Cerebellum (tissue), 4 donors: ENCODE measurements at places on chromosomes 16 and 17.

DNA sequence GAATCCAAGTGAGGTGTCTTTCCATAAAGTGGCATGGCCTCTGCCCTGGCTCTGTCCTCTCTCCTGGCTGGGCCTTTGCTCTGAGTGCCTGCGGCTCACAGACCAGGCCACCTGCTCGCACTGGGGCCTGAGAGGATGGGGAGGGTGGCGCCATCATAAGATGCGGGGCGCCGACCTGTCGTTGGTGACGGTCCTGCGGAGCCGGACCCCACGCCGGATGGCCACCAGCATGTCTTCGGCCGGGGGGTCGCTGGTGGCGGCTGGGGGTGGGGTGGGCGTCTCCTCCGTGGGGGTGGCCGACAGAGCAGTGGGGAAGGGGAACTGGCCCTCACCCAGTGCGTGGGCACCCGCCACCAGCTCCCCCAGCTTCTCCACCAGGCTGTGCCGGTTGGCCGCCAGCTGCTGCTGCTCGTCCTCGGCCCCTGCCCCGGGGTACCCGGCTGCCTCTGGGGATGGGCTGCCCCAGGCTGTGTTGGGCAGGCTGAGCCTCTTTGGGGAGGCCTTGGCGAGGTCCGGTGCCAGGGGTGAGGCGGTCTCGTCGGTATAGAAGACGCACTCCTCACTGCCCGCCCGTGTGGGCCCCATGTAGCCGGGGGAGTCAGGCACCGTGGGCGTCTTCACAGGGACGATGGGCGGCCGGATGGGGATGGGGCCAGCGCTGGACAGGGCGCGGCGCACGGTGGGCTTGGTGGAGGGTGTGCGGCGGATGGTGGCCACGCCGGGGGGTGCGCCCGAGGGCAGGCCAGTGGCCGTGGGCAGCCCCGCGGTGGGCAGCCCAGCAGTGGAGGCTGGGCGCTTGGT, 17.4 kb downstream of the IL34 start:
- DNase-seq, result no peak

- DNase-seq, result no peak
These were observed 14.6 kb upstream of the CSNK1D start for GRCh38 chr17:82287868-82288801.

DNA sequence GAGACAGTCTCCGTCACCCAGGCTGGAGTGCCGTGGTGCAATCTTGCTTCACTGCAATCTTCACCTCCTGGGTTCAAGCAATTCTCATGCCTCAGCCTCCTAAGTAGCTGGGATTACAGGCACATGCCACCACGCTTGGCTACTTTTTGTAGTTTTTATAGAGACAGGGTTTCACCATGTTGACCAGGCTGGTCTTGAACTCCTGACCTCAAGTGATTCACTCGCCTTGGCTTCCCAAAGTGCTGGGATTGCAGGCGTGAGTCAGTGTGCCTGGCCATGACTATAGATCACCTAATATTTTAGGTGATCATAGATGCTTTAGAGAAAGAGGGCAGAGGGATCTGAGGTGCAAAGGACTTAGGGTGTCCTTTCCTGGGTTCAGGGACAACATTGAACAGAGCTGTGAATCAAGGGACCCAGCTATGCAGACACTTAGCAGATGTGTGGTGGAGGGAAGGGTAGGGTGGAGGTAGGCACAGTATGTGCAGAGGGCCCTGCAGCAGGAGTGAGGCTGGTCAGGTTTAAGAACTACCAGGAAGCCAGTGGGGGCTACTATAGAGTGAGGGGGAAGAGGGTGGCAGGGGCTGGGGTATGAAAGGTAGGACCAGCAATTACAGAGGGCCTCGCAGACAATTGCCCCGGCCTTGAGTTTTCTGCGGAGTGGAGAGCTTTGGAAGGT, 116.5 kb downstream of the CMIP start:
- no peak for DNase-seq

GRCh38 chr16:85422632-85423550, 190.2 kb upstream of the GSE1 start:
- no peak for DNase-seq

GRCh38 chr16:4295581-4295980, 20.3 kb upstream of the GLIS2 start:
- DNase-seq, result no peak

GRCh38 chr17:76008208-76008607, 7.6 kb downstream of the CDK3 start:
- no peak for DNase-seq

DNA sequence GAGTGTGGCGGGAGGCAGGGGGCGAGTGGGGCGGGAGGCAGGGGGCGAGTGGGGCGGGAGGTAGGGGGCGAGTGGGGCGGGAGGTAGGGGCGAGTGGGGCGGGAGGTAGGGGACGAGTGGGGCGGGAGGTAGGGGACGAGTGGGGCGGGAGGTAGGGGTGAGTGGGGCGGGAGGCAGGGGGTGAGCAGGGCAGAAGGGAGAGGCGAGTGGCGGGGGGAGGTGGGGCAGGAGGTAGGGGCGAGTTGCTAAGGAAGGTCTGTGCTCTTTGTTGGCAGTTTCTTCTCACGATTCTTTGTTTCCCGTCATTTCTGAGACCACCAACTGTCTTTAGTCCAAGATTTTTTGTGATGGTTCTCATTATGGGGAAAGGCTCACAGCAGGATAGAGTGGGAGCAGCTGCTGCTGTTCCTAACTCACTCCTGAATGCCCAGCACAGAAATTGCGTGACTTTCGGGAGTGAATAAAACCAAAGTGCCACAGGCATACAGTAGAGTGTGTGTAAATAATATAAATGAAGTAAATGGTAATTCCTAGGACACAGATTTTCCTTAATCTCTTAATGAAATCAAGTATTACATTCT, 44.7 kb downstream of the COG7 start:
- peak; percentile 58 for DNase-seq

GRCh38 chr16:3716831-3717234, 491 bp downstream of the TRAP1 start:
- DNase-seq, result peak; percentile 30

DNA sequence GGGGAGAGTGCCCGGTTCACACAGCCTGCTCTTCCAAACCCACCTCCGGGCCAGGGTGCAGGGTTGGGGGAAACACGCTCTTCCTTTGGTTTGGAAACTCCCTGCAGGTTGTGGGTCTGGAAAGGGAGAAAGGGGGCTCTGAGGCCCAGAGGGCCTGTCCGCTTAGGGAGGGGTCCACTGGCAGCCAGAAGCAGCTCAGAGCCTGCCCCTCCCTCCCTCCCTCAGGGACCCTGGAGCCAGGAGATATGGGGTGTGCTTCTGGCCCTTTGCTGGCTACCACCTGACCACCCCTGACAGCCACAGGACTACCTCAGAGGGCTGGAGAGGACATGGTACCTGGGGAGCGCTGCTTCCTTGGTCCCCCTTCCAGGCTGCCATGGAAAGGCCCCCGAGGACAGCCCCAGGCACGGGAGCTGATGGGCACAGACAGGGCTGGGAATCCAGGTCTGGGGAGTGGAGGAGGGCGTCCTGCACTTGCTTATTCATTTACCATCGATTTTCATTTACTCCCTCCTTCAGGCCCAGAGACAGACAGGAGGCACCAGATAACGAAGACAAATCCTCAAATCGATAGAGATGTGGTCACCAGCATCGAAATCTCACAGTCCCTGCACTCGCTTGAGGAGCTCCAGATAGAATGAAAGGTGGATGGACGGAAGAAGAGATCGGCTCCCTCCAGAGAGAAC, 48.4 kb upstream of the DOC2B start:
- DNase-seq, result no peak

- DNase-seq, result peak; percentile 28
These were observed 9.5 kb downstream of the FOXF1 start for GRCh38 chr16:86519649-86520316.

DNA sequence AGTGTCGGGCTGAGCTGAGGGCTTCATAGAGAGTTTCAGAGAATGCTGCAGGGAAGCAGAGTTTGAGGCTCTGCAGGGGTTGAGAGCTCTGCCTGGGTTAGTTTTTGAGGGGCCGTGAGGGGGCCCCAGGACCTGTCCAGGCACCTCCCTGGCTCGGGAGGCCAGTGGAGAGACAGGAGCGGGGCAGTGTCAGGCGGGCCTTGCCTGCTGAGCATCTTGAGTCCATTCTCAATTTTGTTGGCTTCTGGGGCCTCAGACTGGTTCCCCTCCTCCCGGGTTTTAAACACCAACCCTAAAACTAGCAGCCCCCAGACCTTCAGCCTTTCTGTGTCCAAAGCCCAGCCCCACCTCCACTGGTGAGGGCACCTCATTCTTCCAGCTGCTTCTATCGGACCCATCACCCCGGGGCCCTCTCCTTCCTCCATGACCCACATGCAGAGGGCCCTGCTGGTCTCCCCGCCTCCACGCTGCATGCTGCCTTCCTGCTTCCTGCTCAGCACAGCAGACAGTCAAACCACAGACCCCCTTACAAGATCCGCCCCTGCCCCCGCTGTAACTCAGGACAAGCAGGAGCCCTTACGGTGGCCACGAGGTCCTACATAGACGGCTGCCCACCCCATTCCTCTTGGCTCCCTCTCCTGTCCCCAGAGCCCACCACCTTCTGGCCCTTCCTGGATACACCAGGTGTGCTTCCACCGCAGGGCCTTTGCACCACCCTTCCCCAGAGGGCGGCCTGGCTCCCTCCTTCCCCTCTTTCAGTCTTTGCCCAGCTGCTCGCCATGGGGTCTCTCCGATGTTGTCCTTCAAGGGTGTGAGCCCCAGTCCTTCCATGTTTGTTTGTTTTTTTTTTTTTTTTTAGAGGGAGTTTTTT, 3.8 kb downstream of the RNF213 start:
- DNase-seq, result no peak

DNA sequence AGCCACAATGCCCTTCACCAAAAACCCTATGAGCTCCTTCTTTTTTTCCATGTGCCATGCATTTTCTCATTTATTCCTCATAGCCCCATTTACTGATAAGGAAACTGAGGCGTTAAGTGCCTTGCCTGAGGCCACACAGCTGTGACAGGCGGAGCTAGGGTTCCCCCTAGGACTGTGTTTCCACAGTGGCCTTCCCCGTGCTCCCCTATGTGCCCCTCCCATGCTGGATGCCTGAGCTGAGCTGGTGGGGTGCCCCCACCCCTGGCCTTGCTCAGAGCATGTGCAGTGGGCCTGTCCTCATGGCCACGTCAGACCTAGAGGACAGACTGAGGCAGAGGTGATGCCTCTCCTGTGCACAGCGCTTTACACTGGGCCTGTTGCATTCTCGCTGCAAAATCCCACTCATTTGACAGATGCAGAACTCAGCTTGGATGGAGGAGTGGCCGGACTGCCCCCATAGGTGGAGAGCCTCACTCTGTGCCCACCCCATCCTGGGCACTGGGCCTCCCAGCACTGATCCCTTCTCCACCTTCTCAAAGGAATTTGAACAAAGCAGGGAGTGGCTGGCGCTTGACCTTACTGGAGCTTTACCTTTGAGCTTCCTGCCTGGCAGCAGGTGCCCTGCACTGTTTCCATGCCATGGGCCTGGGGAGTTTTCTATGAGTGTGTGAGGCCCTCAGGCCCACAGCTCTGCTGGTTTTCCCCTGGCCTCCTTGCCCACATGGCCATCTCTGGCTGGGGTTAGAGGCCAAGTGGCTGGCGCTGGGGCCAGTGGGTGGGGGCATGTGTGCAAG, 2.6 kb downstream of the MAP2K3 start:
- no peak for DNase-seq

DNA sequence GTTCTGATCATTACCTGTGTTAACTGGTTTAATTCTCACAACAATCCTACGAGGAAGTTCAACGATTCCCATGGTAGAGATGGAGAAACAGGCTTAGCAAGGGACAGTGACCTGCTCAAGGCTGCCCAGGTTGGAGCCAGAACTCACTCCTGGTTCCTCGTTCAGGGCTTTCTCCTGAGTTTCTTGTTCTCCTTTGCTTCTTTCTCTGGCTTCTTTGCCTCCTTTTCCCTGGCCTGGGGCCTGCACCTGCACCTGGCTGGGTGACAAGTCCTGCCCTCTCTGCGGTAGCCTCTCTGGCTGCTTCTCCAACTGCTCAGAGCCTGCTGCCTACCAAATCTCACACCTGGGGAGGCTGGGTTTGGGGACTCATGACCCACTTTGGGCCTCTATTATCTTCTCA, 2.8 kb downstream of the CCL22 start:
- no peak for DNase-seq

- DNase-seq, result peak; percentile 65
These were observed 9.4 kb upstream of the ARHGAP23 start for GRCh38 chr17:38418693-38419507.

- no peak for DNase-seq
These were observed 88.8 kb downstream of the MRM1 start for GRCh38 chr17:36690190-36690589.

DNA sequence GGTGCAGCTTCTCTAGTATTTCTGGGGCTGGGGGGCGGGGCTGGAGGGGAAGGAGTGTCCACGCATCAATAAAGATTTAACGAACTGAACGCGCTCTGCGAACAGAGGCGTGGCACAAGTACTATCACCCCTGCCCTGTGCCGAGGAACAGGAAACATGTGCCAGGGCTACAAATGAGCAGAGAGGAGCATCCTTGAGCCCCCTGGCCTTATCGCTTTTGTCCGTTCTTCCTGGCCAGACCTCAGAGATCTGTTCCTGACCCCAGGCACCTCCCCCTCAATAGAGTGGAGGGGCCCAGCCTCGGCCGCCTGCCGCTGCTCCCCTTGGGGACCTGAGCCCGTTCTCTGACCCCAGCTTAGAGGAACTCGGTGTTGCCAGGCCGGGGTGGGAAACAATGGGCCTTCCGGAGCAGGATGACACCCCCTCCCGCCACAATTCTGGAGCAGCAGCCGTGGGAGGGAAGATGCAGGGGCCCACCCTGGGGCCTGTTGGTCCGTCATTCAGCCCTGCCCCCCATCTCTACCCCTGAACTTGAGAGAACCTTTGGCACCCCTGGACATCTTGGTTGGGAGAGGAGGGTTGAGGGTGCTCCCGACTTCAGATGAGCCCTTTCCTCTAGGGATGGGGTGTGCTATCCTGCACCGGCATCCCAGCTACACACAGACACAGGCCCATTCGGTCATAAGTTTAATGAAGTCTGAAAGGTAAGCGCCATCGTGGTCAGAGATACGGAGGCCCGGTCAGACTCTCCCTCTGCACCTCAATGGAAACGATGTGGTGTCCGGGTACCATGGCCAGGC, 1.1 kb downstream of the NAA38 start:
- no peak for DNase-seq

DNA sequence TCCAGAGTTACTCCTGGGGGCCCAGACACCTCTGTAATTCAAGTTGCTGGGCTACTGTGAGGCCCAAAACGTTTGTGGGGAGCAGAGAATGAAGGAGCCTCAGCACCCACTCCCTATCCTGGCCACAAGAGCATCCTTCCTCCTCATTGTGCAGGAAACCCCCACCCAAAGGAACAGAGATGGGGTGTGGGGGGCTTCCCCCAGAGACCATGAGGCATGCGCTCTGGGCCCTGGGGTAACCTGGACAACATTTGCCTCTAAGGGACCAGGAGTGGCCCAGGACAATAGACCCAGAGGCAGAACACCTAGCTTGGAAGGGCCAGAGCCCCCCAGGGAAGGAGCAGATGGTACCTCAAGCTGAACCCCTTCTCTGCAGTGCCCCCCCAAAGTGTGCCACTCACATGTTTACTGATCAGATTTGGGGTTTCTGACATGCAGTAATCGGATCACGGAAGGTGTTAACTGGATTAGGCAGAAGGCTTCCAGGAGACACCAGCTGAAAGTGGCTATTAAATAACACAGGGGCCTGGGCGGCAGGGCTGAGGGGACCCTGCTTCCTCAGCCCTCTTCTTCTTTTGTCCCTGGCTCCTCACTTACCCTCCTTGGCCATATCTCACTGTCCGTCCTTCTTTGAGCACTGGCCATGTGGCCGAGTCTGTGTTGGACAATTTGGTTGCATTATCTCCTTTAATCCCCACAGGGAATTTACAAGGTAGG, 50.8 kb downstream of the SDK2 start:
- DNase-seq, result no peak
